WERI-Rb-1 (cell line): ENCODE measurements at places on chromosomes 3 and 15.

DNA sequence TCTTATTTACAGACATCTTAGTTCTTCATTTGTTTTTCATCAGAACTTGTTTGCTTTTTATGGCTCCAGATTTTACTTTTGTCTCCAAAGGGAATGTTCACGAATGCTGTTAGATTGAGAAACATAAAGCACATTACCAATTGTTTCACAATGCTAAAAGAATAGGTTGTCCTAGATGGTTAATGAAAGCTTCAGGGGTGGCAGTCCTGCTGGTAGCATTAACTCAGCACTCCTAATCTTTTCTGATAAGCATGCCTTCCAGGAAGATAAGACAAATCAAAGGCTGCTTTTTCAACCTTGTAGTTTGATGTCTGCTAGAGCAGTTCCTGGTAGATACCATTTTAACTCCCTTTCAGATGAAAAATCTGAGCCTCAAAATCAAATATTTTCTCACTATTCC is 619.4 kb downstream of the PYDC2 start:
- no peak for DNase-seq

- DNase-seq: no peak
These were observed 26.7 kb downstream of the FLNB start for GRCh38 chr3:58034738-58035523.

DNA sequence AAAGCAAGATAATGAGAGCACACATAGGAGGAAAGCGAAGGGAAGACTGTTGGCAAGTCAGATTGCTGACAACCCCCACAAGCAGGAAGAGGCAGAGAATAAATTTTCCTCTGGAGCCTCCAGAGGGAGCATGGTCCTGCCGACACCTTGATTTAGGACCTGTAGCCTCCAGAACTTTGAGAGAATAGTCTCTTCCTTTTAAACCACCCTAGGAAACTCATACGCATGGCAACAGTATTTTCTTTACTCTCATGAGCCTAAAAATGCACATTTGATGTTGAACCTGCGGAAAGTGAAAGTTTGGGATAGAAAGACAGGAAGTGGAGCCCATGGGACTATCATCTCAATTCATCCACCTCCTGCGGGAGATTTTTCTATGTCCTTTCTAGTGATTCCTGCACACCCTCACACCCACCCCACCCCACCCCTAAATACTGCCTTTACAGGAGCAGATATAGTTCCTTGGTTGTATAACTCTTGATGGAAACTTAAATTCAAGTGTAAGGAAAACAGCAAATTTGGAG is 116.7 kb upstream of the LPP start:
- peak; percentile 42 for DNase-seq

DNA sequence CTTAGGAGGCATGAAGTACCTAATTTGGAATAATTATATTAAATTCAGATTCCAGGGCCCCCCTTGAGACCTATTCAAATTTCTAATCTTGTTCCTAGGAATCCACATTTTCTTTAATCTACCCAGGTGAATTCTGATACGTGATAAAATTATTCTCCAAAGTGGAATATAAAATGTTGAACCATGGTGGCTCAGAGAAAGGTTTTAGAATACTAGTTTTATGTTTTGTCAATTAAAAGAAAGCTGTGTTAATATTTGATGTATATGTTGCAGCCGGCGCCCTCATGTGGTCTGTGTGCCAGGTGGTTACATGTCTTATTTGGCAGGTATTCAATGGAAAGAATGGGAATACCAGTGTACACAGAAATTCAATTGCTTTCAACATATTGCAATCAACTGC is 321.8 kb downstream of the FEZF2 start:
- peak; percentile 54 for DNase-seq

DNA sequence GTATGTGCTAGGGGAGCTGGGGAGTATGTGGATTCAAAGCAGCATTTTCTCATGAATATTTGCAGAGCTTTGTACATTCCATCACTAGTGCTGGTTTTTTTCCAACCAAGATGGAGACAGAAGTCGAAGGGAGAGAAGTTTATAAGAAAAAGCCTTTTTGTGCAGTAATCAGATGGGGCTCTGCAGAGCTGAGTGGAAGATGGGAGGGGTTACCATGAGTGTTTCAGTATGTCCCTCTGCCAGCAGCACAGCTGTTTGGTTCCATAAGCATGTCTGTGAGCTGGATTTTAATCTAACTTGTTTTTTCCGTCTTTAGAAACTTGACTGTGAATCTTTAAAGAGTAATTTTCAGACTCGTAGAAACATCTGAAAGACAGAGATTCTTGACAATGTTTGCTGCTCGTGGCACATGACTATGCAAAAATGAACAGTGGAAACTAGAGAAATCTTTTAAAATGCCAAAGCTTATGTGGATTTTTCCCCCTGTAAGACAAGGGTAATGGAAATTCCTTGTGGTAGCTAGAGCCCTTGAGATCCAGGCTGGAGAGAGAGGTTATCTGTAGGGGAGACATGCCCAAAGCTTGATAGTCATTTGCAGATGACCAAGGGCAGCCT is 20.3 kb downstream of the STARD9 start:
- DNase-seq: no peak

GRCh38 chr3:20376665-20377217 is 190.7 kb upstream of the SGO1 start:
- DNase-seq: no peak

DNA sequence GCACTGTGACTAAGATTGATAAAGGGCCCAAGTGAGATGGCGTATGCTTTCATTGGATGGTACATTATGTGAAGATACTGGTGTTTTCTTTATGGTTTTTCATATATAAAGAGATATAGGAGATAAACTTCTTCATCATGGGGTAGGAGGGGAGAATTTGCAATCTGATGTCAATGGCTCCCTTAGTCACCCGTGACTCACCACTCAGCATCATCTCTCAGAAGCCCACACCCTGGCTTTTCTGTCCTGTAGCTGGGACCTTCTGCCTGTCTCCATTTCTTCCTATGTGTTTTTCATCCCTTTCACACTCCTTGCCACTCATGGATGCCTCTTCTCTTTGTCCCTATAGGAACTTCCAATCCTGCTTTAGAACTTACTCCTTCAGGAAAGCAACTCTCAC is 114.3 kb upstream of the SEMA6D start:
- DNase-seq: no peak

DNA sequence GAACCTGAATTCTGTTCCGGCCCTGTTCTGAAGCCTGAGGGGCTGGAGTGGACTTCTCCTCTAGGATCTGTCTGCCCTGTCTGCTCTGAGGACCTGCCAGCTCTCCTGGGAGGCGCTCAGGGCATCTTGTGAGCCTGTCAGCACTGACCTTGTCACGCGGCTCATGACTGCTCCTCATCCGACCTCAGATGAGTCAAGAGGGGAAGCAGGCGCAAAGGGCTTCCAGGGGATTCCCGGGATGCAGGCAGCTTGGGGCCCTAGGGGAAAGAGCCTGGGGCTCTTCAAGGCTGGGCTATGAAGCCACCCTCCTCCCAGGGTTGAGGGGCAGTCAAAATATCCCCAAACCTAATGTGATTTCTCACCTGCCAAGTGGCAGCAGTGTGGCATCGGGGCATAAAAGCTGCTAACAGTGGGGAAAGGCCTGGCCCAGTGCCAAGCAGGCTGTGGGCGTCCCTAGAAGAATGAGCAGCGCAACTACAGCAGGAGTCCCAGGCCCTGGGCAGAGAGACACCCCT is 27.6 kb upstream of the ANKDD1A start:
- DNase-seq: no peak

DNA sequence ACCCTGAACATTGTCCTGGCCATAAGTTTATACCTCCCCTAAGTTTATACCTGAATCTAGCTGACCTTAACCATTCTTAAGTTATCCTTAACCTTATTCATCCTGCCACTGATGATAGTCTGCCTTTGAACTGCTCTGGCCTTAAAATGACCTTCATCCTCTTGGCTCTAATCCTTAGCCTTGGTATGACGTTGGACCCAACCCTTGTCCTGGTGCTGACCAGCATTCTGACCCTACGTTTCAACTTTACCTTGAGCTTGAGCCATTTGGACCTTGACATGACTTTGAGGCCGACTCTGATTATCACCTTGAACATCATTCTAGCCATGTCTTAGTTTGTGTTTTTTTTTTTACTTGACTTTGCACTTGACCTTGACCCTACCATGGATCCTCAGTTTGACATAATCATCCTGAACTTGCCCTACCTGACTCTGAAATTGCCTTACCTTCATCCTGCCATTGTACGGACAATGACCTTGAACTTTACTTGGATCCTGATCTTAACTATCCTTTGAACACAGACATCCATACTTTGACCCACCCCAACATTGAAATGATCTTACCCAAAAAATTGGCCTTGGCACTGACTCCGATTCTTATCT is 61.1 kb upstream of the ACAD9 start:
- no peak for DNase-seq

- no peak for DNase-seq
These were observed 844.9 kb upstream of the ALCAM start for GRCh38 chr3:104521606-104522336.
